ENCODE measurements at places on chromosomes 13 and 19.

DNA sequence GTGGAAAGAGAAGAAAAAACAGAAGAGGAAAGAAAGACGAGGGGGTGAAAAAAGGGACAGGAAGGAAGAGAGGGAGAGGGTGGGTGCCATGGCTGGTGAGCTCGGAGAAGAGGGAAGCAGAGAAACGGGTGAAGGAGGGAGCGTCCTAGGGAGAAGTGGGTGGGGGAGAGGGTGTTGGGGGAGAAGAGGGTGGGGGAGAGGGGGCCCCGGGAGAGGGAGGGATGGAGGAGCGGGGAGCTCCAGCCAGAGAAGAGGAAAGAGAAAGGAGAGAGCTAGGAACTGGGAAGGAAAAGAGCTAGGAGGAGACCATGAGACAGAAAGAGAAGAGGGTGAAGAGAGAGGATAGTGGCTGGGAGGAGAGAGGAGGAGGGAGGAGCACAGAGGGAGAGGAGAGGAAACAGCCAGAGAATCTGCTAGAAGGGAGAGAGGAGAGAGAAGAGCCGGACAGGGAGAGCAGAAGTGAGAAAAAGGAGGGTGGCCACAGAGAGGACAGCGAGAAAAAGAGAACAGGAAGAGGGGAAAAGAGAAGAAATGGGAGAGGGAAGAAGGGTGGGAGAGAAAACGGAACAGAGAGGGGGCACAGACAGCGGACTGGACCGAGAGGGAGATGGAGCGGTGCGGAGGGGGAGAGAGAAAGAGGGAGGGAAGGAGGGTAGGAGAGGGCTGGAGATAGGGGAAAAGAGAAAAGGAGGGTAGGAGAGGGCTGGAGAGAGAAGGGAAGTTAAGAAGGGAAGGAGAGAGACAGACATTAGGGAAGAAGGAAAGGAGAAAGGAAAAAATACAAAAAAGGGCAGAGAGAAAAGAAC, 11.9 kb upstream of the GARIN5A start:
- no peak for DNase-seq

- DNase-seq: no peak
Observed at GRCh38 chr13:61202042-61202441, 213.6 kb downstream of the PCDH20 start.

- no peak for DNase-seq
Observed at GRCh38 chr13:81686877-81687276, 1346.0 kb upstream of the SPRY2 start.

DNA sequence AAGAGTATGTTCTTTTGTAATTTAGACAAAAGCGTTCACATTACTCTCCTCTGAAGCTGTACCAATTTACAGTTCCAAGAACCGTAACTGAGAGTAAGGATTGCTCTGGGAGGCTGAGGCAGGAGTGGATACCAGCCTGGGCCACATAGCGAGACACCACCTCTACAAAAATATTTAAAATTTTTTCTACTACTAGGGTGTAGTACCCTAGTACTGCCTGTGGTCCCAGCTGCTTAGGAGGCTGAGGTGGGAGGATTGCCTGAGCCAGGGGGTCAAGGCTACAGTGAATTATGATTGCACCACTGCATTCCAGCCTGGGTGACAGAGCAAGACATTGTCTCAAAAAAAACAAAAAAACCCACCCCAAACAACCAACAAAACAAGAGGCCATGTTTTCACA, 12.1 kb upstream of the CYP2A6 start:
- DNase-seq: no peak

- DNase-seq: no peak
Observed at GRCh38 chr13:96684469-96684868, 309.8 kb downstream of the OXGR1 start.

DNA sequence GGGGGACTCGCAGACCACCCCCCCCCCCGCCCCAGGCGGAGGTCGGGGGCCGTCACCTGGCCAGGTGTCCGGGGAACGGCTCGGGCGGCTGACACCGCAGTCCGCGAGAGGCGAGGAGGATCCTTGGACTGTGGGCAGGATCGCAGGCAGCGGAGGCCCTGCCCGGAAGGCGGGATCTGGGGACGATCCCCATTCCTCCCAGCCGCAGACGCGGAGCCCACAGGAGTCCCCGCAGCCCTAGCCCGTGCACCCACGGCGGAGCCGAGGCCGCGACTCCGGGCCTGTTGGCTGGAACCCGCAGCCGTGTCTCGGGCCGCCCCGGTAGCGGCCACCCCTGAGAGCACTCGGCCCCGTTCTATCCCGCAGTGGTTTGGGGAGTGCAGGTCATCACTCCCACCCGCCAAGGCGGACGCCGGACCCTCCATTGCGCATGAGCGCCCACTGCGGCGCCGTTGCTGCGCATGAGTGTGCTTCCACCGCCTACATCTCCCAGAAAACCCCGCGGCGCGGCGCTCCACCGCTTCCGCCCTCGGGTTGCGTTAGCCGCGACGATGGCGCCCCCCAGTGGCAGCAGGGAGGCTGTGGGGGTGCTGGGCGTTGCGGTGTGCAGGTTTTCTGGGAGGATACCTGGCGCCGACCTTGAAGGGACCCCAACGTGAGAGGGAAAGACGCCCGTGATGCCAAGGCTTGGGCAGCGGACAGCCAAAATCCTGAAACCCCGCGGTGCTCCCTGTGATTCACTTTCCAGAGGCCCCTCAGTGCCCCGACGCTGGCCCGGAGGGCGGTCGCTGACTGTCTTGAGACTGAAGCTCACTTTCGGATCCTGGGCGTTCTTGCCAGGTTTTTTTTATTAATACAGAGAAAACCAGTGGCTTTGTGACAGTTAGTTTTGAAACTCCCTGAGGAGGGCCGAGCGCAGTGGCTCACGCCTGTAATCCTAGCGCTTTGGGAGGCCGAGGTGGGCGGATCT, 4.4 kb upstream of the ZNF329 start:
- DNase-seq: peak; percentile 96
